ENCODE measurements at places on chromosomes 1 and 21.

DNA sequence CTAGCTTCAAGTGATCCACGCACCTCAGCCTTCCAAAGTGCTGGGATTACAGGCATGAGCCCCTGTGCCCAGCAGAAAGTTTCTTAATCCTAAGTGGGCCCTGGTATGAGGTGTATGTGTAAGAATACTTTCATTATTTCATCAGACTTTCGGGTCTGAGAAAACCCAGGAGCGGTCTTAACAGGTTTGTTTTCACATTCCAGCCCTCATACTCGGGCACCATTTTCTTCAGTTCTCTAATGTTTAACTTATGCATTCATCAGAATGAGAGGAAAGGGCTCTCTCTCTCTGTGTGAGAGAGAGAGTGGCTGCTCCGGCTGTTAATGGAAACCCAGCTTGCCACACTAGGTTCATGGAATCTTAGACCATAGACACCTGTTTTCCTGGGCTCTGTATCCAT is 4.2 kb upstream of the PADI1 start:
- no peak for DNase-seq

DNA sequence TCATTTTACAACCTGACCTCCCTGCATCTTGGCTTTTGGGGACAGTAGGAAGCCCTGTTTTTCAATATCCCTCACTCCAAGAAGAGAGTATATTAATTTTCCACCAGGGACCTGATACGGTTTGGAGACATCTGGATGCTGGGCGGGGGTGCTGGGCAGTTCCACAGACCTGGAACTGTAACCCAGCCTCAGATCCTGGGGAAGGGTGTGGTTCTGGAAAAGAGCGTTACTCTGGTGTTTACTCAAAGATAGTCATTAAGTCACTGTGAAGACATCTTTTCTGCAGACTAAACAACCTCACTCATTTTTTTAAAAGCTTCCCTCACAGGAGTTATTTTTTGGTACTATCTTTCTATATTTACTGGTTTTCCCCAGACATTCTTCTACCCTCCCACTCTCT is 189.8 kb downstream of the CLIC6 start:
- DNase-seq: no peak

GRCh38 chr1:234639961-234640360 is 30.0 kb upstream of the IRF2BP2 start:
- no peak for DNase-seq

DNA sequence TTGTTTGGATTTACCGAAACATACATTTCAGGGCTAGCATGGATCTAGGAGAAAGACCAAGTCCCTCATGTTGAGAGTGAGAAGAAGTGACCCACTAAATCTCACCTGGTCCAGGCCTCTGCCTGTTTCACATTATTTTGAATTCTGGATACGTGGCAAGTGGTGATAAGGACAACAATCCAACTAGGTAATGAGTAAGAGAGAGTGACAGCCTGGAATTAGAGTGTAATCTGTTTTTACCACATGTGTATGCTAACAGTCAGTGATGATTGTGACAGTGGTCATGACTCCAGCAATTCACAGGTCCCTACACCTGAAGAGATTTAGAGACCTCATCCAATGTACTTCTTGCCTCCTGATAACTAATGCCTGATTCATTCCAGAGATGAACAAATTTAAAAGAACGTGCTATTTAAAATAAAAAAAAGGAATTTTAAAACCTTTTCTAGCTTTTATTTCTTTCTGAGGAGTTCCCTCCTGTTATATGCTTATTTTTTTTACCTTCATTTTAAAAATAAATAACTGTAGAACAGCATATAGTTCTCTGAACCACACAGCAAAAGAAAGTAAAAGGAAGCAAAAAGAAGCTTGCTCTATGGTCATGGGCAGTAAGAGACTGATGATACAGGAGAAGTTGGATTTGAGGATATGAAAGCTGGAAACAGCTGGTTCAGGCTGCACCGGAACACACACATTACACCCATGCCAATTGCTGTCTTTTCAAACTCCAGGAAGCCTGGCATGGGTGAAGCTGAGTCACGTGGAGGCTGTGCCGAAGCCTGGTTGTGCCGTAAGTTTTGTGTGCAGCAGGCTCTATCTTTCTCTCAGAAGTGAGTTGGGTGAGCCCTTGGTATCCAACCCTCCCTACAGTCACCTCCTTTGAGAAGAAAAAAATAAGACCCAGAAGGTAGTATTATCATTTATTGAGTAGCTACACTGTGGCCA is 14.7 kb downstream of the C1orf116 start:
- DNase-seq: peak; percentile 62

- DNase-seq: no peak
Observed at GRCh38 chr1:86739648-86740509, 35.5 kb downstream of the SH3GLB1 start.

- peak; percentile 76 for DNase-seq
Observed at GRCh38 chr1:3453891-3454810, at the start of gene ARHGEF16. Gene ARHGEF16 (plus strand): TSS chr1:3454665. CDS start chr1:3463085, 8,420 bp downstream.

- DNase-seq: no peak
Observed at GRCh38 chr1:100400404-100400803, 48.1 kb downstream of the CDC14A start.

DNA sequence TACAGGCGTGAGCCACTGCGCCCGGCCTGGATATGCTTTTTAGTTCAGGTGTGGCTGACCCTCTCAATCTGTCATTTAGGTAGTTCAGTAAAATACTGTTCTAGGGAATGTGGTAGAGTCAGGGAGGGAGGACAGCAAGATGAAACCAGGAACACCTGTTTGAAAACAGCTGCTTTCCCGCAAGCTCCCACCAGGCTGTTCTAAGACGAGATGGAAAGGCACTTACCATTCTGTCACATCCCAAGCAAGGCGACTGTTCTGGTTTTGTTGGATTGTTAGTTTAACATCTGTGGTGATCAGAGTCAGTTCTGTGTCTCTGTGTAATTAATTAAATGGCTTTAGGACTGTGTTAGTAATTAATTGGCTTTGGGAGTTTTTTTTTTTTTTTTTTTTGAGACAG is 2.9 kb downstream of the CHAF1B start:
- DNase-seq: no peak

DNA sequence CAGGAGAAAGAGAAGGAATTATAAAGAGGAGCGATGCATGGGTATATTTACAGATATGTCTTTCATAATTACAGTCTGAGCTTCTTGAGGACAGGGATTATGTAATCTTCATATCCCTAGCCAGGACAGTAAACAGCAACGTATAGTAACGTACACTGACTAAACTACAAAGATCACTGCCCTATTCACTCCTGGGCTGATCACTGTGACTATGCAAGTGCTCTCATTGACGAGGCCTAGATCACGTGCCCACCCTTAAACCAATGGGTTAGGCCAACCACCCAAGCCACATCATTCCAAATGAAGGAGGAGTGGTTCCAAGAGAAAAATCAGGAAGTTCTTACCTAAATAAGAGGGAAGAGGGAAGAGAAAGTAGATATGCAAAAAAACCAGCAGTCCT is 18.5 kb downstream of the PIK3R3 start:
- no peak for DNase-seq

- DNase-seq: no peak
Observed at GRCh38 chr1:201473296-201473695, 4.3 kb upstream of the PHLDA3 start.

- no peak for DNase-seq
Observed at GRCh38 chr1:7462617-7463016, 308.5 kb upstream of the VAMP3 start.

GRCh38 chr1:16462773-16463330 is 22.3 kb downstream of the NECAP2 start:
- no peak for DNase-seq

DNA sequence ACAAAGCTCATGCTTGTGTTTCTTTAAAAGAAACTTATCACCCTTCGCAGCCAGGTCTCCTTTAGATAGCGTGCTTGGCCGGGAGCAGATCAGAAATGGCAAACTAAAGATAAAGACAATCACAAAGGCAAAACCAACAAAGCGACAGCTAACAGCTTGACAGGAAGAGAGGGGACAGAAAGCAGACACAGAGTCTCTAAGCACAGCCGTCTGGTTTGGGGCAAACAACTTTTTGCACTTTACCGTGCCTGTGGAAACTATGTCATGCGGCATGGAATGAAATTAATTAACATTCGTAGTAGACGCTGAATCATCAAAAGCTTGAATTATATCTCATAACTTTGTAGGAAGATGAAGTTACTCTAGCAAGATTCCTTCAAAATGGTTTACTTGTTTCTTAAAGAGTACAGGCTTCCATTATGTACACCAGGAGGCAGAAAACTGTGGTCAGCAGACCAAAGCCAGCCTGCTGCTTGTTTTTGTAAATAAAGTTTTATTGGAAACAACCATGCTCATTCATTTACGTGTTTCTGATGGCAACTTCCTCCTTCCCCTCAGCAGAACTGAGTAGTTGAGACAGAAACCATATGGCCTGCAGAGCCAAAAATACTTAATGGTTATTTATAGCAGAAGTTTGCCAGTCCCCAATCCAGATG is 183.2 kb downstream of the KIF26B start:
- DNase-seq: no peak

- no peak for DNase-seq
Observed at GRCh38 chr1:155466996-155467395, 95.6 kb downstream of the ASH1L start.

DNA sequence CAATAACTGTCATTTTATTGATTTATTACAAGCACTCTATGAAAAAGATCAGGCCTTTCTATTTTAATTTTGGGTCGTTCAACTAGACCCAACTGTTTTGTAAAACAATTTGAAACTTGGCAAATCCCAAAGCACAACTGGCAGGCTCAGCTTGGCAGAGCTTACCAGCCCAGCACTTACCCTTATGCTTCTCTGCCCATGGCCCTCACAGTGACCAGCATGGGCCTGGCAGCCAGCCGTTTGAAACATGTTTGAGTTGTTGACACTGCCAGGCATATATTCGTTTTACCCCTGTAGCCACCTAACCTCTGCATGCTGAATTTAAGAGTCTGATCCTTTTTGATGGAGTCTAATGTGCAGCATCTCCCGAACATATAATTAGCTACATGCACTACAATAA is 796.7 kb upstream of the ADGRL2 start:
- DNase-seq: no peak

- DNase-seq: no peak
Observed at GRCh38 chr1:101030881-101031280, 5.3 kb upstream of the DPH5 start.

Measured in psoas muscle (tissue), 8 donors.